Naive thymus-derived CD4-positive, alpha-beta T cell (primary cell): ENCODE measurements at places on chromosomes 3 and 15. TPM values are rescaled to one million over a fixed set of nuclear protein-coding genes. Genes with fewer than 3 reads are reported as not detected.

The CACNA2D3 gene
- total RNA-seq, result 4.1 TPM

The MYZAP gene
- 1.1 TPM for total RNA-seq

The RBM5 gene
- 204 and 223 TPM in 2 replicates for total RNA-seq

- H3K4me1 ChIP-seq, result no peaks in the 10 kb centered on the region
- peaks cover 22% of the 10 kb centered on the region for H3K36me3 ChIP-seq
- no peaks in the 10 kb centered on the region for H3K27me3 ChIP-seq
- no peak for DNase-seq
Observed at GRCh38 chr3:185024406-185024805, 128.5 kb downstream of the C3orf70 start.

GRCh38 chr3:101171681-101172191 lies 148.6 kb downstream of the IMPG2 start:
- H3K4me3 ChIP-seq, result no peak overlapping the region
- no peak for DNase-seq
- no peaks in the 10 kb centered on the region for H3K36me3 ChIP-seq
- H3K27ac ChIP-seq, result no peak overlapping the region
- no peaks in the 10 kb centered on the region for H3K27me3 ChIP-seq
- no peaks in the 10 kb centered on the region for H3K4me1 ChIP-seq
